ENCODE measurements at places on chromosomes 13 and 19. TPM values are rescaled to one million over a fixed set of nuclear protein-coding genes. Genes with fewer than 3 reads are reported as not detected.

LHB gene
- not detected for total RNA-seq

NANOS3 gene
- total RNA-seq, result not detected

PLVAP gene
- 0.09 TPM for total RNA-seq

FFAR1 gene
- total RNA-seq, result not detected

POU4F1 gene
- not detected for total RNA-seq

ERICH6B gene
- not detected for total RNA-seq

EFNA2 gene
- not detected for total RNA-seq

GFY gene
- total RNA-seq, result not detected

SIAH3 gene
- total RNA-seq, result not detected

ZNF575 gene
- 0.63 TPM for total RNA-seq

PTH2 gene
- not detected for total RNA-seq

C5AR1 gene
- total RNA-seq, result 0.09 TPM

LYL1 gene
- 1.4 TPM for total RNA-seq

IGLON5 gene
- not detected for total RNA-seq

GRCh38 chr19:3770136-3770999 is 1.7 kb downstream of the RAX2 start:
- no peak for DNase-seq

DNA sequence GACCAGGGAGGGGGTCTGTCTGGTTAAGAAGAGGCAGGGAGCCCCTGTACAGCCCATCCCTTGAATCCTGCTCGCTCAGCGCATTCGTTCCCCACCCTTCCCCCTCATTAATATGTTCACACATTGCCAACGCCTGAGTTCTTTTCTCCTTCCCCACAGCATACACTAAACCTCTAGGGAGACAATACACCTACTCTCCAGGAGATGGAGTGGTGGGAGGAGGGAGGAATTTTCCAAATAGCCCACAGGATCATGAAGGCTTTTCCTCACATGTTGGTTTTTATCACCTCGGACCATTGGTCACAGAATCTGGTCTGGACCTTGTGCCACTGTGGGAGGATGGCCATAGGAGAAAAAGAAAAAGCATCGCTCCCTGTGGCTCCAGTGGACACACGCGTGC is 294.9 kb downstream of the SHISA2 start:
- DNase-seq, result no peak

DNA sequence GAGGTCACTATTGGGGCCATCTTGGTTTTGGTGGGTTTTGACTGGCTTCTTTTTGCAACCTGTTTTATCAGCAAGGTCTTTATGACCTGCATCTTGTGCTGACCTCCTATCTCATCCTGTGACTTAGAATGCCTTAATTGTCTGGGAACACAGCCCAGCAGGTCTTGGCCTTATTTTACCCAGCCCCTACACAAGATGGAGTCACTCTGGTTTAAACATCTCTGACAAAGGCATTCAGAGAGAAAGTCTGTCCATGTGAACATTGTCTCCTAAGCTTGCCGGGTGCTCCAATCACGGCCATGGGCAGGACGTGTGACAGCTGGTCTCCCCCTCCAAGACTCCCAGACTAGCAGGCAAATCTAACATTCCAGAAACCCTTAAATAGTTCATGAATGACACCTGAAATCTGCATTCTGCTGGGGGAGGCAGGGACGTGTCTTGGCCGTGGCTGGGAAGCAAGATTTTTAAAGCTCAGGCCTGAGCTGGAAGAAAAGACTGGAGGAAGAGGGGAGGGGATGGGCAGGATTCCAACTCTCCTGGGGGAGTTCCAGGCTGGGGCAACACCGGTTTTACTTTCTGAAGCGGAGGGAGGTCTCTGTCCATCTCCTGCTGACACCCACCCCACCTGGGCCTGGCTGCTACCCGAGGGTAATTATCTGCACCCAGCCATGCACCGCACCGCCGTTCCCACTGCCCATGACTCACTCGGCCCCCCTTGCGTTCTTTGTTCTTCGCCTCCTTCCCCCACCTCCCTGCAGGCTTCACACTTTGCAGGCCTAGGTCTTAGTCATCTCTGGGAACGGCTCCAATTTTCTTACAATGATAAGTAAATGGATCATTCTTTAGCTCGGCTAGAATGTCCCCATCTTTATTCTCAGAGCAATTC is 11.6 kb upstream of the OR1M1 start:
- peak; percentile 85 for DNase-seq

DNA sequence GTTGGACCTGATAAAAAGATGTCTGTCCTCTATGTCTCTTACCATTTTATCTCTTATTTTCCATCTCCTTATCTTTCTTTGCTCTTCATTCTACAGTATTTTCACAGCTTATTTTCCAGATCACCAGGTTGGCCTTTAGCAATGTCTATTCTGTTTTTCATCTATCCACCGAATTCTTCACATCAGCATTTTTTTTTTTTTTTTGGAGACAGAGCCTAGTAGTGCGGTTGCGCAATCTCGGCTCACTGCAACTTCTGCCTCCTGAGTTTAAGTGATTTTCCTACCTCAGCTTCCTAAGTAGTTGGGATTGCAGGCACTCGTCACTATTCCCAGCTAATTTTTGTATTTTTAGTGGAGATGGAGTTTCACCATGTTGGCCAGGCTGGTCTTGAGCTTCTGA is 49.0 kb downstream of the DNAJC15 start:
- DNase-seq, result no peak

GRCh38 chr13:98536729-98537128 is 40.2 kb downstream of the STK24 start:
- DNase-seq, result no peak

DNA sequence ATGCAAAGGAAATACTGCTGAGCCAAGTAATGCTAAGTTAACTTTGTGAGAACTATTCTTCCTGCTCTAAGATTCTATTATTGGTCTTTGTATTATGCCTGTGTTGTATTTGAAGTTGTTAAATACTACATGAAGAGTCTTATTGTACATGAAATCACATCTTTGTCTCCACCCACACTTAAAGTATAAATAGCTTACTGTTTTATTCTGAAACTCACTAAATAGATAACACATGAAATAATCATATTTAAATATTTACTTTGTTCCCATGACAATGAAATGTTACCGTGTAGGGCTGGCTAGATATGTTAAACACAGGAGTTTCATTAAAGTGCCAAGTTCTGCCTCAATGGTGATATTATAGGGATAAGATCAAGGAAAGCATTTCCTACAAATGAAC is 562.1 kb upstream of the ATXN8OS start:
- DNase-seq, result no peak

GRCh38 chr19:19652482-19653295 is 9.2 kb upstream of the GMIP start:
- DNase-seq, result peak; percentile 26

DNA sequence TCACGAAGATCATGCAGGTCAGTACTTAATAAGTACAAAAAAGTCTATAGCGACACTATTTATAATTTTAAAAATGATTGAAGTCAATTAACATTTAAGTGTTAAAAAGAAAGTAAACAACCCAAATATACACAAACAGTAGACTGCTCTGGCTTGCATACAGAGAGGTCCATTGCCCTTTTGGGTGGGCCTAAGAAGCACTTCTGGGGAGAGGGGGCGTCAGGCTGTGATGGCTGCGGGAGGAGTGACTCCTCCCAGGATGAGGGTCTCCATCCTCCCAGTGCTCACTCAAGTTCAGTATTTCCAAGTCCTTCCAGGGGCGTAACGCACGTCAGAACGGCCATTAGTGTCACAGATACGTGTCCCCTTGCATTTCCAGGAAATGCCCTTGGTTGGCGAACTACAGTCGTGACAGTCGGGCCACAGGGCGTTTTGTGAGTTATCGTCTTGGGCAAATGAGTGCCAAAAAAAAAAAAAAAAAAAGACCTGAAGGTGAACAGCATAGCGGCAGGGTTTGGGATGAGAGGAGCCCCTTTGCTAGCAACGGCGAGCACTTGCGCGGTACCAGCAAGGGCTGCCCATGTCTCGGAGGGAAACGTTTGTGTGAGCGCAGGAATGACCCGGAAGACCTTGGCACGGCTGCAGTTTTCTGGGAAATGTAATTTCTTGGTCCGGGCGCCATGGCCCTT is at the start of gene SCGB2B2:
TSS of gene SCGB2B2 (minus strand) at position 463 of the 689 bp plus-strand sequence. CDS start 82,596 bp downstream, outside the sequence.
- no peak for DNase-seq

GRCh38 chr19:7871437-7872305 is 2.5 kb downstream of the PRR36 start:
- peak; percentile 97 for DNase-seq

GRCh38 chr19:55432241-55432959 is 10.7 kb downstream of the SHISA7 start:
- DNase-seq, result no peak

DNA sequence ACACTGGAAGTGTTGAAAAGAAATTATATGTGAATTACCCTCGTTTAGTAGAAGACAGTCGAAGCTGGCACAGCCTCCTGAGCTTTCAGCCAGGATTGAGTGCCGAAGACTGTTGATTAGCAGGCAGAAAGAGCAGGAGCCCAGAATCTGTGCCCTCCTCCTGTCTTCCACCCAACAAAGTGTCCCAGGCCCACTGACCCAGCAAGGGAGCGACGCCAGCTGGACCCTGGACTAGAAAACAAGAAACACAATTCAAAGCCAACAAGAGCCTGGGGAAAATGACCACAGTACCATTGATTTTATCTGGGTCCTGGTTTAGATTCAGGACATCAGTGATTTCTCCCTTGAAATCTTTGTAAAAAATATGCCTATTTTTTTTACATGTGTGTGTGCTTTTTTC is 120.7 kb downstream of the RXFP2 start:
- no peak for DNase-seq

- no peak for DNase-seq
Measured at GRCh38 chr13:41427666-41428065, 29.7 kb upstream of the RGCC start.

DNA sequence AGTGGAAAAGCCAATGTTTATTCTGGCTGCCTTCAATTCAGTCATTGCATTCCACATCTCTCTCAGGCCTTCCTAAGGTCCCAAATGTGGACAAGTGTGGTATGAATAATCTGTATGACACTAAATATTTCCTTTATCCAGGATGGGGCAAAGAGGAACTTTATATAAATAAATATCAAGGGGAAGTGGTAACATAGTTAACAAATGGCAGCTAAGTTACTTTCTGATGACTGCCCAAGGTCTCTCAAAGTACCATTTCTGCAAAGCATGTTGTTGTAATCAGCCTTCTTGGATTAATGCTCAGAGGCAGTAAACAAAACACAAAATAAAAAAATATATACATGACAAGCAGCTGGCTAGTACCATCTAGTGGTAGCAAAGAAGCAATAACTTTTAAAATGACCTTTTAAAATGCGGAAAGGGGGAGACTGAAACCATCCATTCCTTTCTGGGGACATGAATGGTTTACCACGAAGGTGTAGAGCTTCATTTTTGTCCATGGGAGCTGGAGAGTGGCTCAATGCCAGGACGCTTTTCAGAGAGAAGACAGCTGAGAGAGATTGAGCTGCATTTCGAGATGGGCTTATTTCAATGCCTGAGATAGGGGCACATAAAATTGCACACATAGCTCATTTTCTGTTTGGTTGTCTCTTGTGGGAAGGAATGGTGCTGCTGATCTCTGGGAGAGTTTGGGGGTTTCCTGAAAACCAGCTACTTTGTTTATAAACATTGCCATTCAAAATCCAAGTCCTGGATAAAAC is 259.2 kb downstream of the RFC3 start:
- peak; percentile 62 for DNase-seq

DNA sequence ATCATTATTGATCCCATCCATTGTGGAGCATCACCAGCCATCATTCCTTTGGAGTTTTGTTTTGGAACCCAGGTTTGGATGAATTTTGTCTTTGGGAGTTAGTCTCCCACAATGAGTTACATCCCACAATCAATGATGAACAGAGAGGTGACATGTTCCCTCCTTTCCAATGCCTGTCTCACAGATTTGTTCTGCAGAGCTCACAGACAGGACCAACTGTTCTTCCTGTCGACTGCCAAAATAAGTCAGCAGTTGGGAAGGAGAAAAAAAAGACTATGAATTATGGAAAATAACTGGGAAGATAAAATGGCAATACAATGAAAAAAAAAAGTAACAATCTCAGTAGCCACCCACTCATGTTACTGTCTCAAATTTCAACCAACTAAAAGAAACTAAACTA is 489.1 kb downstream of the MYO16 start:
- no peak for DNase-seq

GRCh38 chr19:30785458-30786137 is 413.4 kb downstream of the ZNF536 start:
- peak; percentile 1 for DNase-seq

DNA sequence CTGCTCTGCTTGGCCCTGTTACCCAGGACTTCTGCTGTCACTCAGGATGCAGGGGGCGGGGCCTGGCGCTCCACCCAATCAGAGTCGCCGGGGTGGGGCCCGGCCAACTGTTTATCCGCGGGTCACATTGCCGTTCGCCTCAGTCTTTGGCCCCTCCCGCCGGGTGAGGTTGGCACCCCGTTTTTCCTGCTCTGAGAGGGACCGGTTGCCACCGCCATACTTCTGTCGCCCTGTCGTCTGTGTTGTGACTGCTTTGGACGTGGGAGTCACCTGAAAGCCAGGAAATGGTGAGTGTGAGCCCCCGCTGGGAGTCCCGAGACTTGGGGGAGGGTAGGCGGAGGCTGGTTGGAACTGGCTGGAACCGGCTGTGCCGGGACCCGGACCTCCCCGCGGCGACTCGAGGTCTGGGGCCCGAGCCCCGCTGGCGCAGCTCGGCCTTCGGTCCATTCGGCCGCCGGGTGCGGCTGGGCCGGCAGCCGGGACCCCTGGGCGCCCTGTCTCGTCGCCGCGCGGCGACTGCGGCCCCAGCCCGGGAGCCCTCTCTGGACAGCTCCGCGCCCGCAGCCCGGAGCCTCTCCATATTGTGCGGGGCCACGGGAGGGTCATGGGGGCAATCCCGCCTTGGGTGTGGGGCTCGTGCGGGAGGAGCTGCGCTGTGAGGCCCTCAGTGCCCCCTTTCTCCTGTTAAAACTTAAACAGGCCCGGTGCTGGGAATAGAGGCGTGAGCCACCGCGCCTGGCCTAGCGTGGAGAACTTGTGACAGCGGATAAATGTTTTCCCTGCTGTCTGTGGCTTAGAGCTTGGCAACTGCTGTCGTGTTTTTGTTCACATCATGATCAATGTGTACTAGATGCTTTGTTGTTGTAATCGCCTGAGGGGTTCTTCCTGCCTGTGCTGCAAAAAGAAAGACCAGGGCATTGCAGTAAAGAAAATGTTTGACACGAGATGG is at the start of gene ZNF844:
TSS of gene ZNF844 (plus strand) at position 142 of the 949 bp plus-strand sequence. CDS start at position 285, 143 bp downstream.
- peak; percentile 85 for DNase-seq

GRCh38 chr13:29428310-29429181 is 166.9 kb downstream of the SLC7A1 start:
- no peak for DNase-seq

DNA sequence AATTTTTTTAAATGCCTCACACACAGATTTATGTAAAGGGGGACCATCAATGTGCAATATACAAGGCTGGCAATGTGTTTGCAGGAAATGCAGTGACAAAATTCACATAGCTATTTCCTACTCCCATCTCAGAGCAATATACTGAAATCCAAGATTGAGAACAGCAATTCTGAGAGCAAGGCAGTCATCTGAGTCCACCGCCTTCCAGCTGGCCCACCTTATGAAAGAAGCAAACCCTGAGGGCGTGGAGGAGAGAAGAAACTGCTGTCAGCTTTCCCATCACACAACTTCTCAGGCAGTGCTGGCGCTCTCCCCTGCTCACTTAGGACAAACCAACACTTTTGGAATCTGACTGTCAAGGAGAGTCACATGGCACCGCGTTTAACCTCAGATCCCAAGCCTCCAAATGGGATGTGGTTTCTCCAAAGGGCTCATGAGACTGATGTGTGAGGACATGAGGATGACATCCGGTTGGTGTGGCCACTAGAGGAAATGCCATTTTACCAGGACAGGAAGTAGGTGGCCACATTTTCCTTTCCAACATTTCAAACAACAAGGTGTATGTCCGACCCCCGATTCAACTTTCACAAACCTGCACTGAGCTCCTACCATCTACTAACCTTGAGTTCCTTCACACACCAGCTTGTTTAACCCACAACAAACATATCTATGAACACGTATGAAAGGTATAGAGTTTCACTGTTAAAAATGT is 3.7 kb upstream of the DOCK9 start:
- no peak for DNase-seq

- peak; percentile 98 for DNase-seq
Measured at GRCh38 chr19:3403489-3404323, 37.3 kb downstream of the NFIC start.
